ENCODE measurements at places on chromosomes 12 and 14.

GRCh38 chr12:42125388-42125767 lies 19.3 kb downstream of the GXYLT1 start:
- no peak for DNase-seq

GRCh38 chr14:66443785-66444184 lies 42.4 kb upstream of the CCDC196 start:
- no peak for DNase-seq

DNA sequence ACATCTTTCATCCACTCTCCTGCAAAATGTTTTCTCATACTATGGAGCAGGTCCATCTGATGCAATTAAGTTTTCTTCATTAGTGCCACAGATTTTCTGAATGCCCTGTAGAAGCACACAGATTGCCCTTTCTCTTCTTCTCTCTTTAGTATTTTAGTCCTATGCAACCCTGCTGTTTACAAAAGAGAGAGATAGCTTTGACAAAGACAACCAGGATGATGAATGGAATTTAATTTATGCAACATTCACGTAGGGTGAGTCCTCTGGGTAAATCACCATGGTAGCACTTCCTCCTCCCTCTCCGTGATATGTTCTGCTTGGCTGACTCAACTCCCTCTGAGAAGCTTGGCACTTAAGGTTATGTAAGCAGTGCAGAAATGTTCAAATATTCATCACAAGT lies 400.9 kb upstream of the PDE3A start:
- DNase-seq, result peak; percentile 97

- DNase-seq, result peak; percentile 90
Observed at GRCh38 chr12:95796225-95796981, 5.8 kb upstream of the NTN4 start.

DNA sequence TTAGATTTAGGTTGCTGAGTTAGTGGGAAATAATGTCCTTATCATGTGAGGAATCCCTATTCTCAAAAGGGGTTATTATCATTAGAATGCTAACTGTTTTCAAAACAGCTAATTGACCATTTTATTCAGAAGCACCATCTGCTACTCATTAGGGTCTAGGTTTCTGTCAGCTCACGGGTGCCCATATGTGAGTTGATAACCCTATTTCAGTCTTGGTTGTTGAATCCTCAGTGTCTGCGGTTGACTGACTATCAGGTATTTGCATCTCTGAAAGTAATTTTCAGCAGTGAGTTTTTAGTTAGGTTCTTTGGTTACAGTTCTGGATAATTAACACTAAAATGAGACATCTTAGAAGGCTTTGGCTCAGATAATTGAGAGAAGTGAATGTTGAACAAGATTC lies 1404.0 kb downstream of the AACS start:
- DNase-seq, result no peak

DNA sequence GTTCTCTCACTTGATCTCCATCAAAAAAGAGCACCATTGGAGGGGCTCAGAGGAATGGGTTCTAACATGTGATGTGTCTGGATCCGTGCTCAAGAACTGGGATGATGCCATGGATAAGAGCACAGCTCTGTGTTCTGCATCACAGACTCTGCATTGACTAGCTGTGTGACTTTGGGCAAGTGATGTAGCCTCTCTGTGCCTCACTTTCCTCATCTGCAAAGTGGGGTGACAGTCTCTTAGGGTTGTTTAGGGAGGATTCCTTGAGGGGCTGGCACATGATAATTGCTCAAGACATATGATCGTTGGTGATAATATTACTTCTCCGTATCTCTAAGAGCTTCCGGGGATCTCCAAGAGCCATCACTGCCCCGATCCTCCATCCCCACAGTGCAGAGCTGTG lies 202.3 kb downstream of the CHST11 start:
- no peak for DNase-seq

DNA sequence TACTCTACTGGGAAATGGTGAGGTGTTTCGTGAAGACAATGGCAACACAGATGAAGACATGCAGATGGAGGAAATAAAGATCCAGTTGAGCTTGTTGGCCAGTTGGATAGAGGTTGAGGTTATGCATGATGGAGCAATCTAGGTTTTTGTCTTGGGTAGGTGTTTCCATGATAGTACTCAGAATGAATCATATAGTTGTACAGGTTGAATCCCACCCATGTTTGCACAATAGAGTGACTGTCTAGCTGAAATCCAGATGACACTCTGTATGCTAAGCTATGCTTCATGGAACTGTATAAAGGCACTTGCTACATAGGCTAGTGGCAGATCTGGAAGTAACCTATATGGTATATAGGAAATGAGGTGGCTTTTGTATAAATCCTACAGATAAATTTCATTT lies 264.9 kb downstream of the NAV3 start:
- DNase-seq, result no peak

GRCh38 chr12:68761901-68762630 lies 16.1 kb downstream of the SLC35E3 start:
- no peak for DNase-seq

- no peak for DNase-seq
Observed at GRCh38 chr12:80498059-80498728, 54.2 kb downstream of the PTPRQ start.

- no peak for DNase-seq
Observed at GRCh38 chr12:80643961-80644360, 63.5 kb upstream of the MYF6 start.

GRCh38 chr14:58782011-58782410 lies 144.2 kb downstream of the DACT1 start:
- DNase-seq, result no peak

GRCh38 chr14:67423424-67423823 lies 11.5 kb upstream of the PLEK2 start:
- DNase-seq, result no peak

DNA sequence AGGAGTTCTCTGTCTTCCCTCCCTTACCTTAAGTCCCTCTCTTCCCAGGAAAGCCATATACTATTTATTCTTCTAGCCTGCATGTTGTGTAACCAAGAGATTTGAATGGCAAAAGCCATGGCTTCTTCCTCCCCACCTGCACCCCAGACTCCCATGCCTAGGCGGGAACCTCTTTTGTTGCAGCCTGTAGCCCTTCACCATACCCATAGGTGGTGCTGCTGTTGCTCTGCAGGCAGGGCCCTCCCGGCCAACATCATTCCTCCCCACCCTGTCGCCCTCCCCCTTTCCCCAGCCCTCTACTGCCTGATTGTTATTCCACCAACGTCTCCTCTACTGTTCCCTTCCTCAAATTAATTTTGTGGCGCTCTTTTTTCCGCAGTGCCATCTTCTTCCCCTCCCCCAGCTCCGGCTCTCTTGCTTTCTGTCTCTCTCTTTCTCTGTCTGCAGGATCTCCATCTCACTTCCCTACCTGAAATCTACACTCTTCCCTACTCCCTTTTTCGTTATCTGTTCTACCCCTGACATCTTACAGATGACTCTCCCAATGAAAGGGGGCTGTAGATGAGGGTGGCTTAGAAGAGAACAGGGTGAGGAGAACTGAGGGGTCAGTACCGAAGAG lies 13.8 kb downstream of the NGDN start:
- DNase-seq, result no peak

DNA sequence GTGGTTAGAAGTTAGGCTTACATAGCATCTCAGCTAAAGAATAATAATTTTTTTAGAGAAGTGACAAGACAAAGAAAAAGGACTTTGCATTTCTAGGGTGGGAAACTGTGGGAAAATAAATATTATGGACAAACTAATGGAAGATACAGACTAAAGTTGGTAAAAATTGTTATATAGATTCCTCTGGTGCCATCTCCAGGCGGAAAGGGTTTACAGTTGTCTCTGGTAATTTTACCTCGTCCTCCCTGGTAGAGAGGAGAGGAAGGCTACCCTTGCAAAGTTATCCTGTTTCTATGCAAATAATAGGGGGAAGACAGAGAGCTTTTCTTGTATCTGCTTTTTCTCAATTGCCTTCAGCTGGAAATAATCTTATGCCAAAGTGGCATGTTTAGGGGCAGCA lies 5.2 kb downstream of the OR11G2 start:
- DNase-seq, result no peak

DNA sequence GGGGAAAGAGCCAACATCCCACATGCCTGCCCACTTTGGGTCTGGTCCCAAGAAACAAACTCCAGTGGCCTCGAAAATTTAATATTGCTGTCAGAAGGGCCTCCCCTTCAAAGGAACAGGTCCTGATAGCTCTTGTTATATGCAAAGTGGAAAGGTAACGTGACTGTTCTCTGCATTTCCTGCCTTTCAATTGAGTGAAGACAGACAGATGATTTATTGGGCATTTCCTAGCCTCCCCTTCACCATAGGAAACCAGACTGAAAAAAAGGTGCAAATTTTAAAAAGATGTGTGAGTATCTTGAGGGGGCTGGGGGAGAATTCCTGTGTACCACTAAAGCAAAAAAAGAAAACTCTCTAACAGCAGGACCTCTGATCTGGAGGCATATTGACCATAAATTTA lies 235.2 kb downstream of the ZFP36L1 start:
- DNase-seq, result no peak

DNA sequence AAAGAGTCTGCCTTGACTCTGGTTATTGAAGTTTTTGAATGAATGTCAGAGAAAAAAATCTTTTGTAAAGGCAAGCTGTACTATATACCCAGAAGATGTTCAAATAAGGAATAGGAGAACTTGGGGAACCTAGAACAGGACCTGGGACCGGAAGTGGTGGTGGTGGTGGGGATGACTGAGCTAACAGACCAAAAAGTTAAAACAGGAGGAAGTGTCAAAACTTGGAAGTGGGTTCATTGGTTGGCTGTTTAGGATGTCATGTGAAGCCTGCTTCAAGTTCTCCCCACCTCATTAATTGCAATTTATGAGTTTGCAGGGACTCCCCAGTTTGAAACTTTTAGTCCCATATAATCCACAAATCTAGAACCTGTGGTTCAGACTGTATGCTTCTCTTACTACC lies 26.2 kb downstream of the PLXNC1 start:
- no peak for DNase-seq

DNA sequence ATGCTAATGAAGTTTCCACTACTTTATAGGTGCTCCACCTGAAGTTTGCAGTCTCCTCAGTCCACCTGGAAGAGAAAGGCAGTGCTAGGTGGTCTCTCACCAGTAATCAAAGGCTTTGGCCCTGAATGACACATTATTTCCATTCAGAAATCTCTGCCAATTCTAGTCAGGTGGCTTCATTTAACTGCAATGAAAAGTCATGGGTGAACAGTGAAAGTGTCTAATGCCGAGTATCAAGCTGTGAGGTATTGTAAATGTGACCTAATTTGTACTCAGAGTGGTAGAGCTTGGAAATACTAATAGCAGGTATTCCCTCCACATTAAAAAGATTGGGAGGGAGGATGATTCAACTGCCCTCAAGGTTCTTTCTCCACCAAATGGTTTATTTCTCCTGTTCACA lies 220.9 kb upstream of the LRFN5 start:
- no peak for DNase-seq

DNA sequence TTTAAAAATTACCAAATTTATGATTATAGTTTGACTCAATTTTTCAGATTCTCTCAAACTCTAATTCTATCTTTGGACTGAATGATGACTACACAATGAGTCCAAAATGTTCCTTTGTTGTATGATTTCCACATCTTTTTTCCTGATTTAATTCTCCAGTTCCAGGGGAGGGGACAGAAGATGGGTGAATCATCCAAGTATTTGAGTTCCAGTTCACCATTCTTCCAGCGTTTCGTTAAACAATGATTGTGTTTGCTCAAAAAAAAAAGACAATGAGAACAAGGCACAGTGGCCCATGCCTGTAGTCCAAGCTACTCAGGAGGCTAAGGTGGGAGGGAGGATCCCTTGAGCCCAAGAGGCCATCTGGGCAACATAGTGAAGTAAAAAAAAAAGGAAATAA lies 23.8 kb downstream of the BAZ1A start:
- peak; percentile 70 for DNase-seq

DNA sequence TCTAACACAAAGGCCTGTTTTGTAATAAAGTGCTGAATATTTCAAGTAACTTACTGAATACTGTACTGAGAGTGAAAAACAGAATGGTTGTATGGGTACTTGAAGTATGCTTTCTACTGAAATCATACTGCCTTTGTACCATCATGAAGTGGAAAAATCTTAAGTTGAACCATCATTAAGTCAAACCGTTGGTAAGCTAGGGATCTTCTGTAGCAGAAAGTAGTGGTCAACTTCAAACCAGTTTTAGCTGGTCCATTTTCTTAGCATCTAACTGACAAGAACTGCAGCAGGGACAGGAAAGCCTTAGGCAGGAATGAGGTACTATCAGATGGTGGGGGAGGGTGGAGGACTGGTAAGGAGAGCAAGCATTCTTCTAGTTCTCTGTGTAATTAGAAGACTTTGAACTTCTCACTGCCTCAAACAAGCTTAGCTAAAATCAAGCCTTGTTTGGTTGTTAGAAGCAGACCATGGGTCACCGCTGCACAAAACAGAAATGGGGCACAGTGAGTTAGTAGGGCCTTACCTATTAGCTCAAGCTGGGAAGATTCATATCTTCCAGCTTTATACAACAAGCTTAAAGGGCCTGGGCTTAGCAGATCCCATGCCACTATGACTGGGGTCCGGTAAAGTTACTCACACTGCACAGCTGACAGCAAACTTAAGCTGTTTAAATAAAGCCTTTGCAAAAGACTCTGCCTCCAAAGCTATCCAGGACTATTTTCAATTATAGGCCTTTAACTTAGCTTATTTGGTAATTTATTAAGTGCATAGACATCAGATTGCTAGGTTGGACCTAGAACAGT lies 73.8 kb downstream of the ACADS start:
- peak; percentile 62 for DNase-seq

- peak; percentile 75 for DNase-seq
Observed at GRCh38 chr12:42124764-42125387, 19.8 kb downstream of the GXYLT1 start.

- DNase-seq, result peak; percentile 48
Observed at GRCh38 chr12:41205070-41205709, 17.1 kb downstream of the PDZRN4 start.

DNA sequence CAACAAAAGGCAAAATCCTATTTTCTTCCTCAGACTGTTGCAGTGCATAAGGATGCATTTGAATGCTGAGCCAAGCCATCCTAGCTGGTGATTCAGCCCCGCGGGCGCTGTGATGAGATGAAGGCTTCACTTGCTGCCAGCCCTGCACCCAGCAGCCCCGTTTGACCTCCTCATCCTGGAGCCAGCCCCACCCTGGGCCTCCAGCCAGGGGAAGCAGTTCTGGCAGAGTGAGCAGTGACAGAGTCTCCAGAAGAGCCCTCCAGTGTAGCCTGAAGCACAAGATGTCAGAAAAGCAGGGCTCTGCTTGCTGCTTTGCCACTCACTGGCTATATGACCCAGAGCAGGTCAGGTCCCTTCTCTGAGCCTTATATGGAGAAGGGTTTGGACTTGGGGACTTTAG lies 96.2 kb upstream of the HSPB8 start:
- DNase-seq, result no peak

- peak; percentile 66 for DNase-seq
Observed at GRCh38 chr12:93376436-93377251, 1.1 kb upstream of the NUDT4 start.

GRCh38 chr12:49253033-49253623 lies 11.8 kb upstream of the TUBA1C start:
- peak; percentile 90 for DNase-seq

GRCh38 chr14:44403193-44403592 lies 103.9 kb downstream of the FSCB start:
- no peak for DNase-seq

- DNase-seq, result peak; percentile 52
Observed at GRCh38 chr12:103840876-103841689, at the start of gene NT5DC3. Gene NT5DC3, minus strand, starts transcription at chr12:103841234. Its CDS starts 78 bp downstream, at chr12:103841156.

- DNase-seq, result no peak
Observed at GRCh38 chr14:37131205-37131604, 41.2 kb downstream of the SLC25A21 start.
